ENCODE measurements at places on chromosomes 2 and 18.
A peak's percentile ranks its signal among the peaks of the same experiment; 100 is the strongest.

GRCh38 chr2:27890924-27891672 lies 569 bp downstream of the BABAM2 start:
- peak; percentile 84 for DNase-seq

DNA sequence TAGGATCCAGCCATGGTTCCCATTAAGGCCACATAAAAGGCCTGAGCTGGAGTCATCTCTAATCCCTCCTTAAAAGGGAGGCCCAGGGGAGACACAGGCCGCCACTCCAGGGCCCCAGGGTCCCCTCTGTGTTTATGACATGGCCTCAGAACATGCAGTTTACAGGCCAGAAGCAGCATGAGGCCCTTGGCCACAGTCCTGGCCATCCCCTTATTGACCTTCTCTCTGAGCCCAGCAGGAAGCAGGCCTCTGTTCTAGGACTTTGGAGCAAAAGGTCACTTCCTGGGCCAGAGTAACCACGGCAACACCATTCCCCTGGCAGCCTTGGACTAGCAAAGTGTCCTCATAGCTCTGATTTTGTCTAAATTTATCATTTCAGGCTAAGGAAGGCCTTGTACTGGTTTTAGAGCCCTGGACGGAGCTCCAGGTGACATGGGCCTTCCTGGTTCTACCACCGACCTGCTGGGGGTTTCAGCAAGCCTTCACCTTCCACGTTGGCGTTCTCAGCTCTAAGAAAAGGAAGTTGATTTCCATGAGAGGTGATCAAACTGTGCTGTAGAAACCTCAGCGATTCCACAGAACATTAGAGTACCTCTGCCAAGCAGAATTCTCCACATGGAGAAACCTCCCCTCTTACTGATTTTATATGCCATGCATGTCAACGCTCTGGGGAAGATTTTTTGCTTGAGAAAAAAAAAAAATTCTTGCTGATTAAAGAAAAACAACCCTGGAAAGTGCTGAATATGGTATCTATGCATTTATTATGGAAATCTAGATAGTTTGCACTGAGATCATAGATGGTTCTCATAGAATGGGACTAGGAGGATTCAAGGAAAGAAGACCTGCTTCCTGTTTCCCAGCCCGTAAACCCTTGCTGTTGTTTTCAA lies 53.7 kb downstream of the HS1BP3 start:
- no peak for DNase-seq

- DNase-seq, result no peak
Measured at GRCh38 chr2:235291461-235291860, 202.4 kb upstream of the AGAP1 start.

DNA sequence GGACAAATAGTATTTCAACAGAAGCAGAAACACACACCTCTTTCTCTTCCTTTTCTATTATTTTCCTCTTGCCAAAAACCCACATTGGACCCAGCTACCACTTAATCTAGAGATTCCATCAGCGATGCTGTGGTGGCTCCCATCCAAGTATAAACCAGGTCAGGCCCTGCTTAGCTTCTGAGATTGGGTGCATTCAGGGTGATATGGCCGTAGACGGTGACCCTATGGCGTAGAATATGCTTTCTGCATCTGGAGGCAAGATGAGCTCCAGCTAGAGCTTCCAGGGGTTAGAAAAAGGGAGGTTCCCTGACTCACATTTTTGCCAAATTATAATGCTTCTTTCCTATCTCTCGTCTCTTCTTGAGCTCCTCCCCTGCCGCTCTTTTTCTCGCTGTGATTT lies 66.5 kb downstream of the TNP1 start:
- no peak for DNase-seq

DNA sequence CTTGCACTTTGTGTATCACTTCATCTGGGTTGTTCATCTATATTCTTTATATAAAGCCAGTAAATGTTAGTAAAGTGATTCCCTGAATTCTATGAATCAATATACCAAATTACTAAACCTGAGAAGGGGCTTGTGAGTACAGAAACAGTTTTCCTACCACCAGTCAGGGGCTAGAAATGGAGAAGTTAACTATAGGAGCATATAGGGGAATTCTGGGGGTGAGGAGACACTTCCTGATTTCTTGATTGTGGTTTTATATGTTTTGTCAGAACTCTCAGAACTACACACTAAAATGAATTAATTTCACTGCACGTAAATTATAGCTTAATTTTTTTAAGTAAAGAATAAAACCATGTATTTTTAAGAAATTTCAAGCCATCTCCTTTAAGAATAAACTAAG lies 93.7 kb downstream of the SESTD1 start:
- no peak for DNase-seq

GRCh38 chr2:155391613-155392130 lies 693.2 kb downstream of the KCNJ3 start:
- no peak for DNase-seq

DNA sequence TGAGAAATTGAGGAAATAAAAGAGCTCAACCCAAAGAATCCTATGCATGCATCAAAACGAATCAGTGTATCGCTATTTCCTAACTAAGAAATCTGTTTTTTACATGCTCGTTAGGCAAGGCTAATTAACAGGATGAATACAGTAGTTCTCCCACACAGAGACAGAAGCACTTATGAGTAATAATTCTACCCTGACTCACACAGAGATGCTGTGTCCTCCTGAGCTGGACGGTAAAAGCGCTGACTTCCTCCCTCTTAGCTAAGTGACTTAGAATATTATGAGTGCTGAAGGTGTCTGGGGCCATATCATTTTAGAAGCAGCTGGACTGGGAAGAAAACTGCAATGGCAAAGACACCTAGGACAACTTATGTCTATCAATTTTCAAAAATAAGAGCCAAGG lies 18.5 kb downstream of the PLEKHM3 start:
- no peak for DNase-seq

DNA sequence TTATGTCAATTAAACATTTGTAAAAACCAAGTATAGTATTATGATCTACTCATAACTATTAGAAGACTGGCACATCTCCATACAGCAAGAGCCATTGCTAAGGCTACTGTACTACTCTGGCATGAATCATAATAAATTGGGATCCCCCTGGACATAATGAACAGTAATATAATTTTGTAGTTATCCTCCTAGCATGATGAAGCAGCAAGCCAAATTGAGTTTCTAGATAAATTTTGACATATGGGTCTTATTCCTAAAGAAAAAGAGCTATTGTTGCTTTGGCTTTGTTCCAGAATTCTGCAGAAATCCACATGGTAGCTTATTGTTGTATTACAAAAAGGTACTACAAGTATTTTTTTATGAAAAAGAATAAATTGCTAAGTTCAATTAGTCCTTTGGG lies 204.3 kb downstream of the CAMKMT start:
- DNase-seq, result no peak

DNA sequence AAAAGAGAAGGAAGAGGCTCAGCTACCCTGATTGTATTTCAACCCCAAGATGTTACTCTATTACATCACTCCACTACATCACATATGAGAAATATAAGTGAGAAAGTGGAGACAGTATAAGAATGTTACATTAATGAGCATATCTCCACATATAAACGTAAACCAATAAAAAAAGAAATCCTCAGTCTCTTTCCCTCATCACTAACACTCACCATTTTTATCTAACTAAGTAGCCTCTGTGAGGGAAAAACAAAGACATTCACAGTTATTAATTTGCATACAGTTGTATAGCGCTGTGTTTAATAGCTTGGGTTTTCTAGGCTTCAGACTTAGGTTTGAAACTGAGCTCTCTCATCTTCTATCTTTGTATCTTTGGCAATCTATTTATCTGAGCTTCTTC lies 489.1 kb upstream of the LRRTM4 start:
- DNase-seq, result no peak

GRCh38 chr2:714005-714741 lies 37.0 kb upstream of the TMEM18 start:
- peak; percentile 19 for DNase-seq

DNA sequence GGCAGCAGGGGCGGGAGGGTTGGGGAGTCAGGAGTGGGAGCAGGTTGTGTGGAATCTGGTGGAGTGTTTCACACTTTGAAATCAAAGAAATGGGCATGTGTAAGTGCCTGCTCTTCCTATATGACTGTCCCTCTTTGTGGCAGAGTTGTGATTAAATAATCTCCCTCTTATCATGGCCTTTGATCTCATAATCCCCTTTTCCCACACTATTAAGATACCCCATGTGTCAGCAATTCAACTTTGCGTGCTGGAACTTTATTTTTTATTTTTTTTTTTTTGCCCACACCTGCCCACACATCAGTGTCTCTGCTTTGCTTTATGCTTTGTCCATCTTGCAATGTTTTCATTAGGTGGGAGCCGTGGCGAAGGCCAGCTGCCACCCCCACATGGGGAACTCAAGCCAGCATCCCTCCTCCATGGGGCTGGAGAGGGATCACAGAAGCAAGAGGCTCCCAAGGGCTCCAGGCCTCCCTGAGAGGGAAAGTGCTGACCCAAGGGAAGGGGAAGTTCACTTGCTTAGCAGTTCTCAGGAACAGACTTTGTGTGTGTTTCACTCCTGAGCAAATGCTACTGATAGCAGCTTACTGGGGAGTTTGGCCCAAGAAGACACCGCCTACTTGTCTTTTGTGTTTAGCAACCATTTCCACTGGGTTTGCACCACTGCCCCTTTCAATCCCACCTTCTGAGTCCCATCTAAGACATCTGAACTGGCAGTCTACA lies 243.4 kb downstream of the BCL11A start:
- no peak for DNase-seq

GRCh38 chr2:12734914-12735654 lies 18.3 kb downstream of the TRIB2 start:
- no peak for DNase-seq

GRCh38 chr2:176239031-176239430 lies 30.2 kb upstream of the MTX2 start:
- no peak for DNase-seq

DNA sequence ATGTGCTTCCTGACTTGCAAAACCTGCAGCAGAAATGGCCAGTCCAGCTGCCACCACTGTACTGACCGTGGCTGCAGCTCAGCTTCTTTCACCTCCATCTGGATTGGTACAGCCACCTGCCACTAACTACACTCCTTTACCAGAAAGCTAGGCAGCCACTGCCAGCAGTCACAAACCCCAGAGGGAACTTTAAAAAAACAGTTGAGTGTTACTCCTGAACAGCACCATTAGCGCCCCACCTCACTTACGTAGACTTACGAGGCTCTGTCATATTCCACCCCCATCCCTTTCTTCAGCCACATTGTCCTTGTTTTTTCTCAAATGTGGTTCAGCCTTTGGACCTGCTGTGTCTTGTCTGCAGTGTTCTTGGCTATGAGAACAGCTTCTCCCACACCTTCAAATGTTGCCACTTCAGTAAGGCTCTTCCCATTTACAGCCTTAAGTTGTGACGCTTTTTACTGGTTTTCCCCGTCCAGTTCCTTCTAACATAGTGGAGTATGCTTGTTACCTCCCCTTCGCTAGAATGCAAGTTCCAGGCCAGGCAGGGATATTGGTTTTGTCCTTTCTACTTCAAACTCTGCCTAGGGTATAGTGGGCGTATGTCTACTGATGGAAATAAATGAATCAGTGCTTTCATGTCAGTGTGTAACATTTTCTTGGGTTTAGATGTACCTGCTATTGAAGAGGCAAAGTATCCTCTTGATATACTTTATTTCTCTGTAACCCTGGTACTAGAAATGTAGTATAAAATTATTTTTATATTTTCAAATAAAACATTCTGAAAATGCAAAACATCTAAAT lies 17.0 kb downstream of the HNRNPA3 start:
- DNase-seq, result no peak

- no peak for DNase-seq
Measured at GRCh38 chr18:62757399-62758010, 42.2 kb downstream of the PHLPP1 start.

DNA sequence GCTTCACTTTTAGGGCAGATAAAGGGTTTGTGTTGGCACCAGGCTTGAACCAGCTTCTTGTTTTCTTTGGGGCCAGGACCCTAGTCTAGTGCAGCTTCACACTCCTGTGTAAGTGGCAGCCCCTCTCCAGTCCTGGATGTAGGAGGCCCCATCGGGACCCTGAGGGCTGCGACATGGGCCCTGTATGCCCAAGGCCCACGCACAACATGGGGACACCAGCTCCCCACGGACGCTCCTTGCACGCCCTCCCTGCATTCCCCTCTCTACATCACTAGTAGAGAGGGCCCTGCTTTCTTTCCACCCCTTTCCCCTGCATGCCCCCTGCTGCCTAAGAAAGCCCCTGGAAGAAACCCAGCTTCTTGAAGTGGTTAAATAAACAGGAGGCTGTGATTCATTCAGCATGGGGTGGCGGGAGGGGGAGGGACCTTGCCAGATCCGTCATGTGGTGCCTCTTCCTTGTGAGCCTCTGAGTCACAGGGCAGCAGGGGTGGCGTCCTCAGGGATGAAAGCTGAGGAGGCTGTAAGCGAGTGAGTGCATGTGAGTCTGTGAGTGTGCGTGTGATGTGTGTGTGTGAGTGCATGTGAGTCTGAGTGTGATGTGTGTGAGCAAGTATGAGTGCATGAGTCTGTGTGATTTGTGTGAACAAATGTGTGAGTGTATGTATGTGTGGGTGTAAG lies 42.5 kb downstream of the COPS8 start:
- peak; percentile 29 for DNase-seq

- no peak for DNase-seq
Measured at GRCh38 chr2:151292141-151292540, 2.7 kb upstream of the NMI start.

DNA sequence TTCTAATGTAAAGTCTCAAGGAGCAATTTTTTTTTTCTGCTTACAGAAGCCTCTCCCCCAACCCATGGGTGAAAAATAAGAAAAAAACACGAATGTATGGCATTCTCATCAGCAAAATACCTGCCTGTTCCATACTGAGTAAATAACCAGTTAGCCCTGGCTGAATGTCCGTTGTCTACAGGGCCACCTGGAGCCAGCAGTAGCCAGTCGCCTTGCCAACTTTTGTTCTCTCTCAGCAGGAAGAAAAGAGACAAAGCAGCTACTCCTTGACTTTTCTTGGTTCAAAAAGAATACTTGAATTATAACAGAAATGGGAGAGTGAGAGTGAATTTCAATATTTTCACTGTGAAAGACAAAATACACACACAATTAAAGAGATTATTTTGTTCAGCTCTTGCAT lies 532.9 kb upstream of the CRIM1 start:
- DNase-seq, result no peak

DNA sequence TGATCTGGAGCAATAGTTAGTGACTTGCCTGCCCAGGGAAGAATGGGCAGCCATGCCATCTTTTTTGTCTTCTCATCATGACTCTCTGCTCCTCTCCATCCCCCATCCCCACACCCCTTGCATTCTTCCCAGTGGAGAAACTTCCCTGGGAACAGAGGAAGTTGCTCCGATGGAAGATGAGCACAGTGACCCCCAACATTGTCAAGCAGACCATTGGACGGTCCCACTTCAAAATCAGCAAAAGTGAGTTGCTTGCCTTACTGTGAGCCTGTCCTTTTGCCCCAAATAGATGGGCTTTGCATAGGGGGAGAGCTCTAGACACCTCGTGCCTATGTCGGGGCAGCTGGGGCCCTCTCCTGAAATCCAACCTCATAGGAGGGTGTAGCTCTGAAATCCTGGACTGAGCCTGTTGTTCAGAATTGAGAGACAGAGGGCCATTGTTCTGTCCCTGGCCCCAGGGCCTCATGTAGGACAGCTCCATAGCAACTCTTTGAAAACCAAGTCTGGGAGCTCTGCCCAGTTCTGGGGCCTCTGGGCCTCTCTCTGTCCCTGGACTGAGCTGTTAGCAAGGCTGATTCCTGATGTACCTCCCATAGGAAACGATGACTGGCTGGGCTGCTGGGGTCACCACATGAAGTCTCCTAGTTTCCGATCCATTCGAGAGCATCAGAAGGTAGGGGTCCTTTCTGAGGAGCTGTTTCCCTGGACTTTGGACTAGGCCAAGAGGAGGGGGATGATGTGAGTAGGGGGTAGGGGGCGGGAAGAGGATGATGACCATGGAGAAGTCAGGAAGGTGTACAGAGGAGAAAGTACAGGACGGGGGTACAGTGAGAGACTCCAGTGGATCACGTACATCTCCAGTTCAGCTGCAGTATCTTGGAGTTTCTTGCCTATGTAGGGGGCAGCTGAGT lies 35.2 kb downstream of the TTLL4 start:
- no peak for DNase-seq
